Skeletal muscle cell (primary cell): ENCODE measurements at places on chromosomes 4 and X.

- no peak for DNase-seq
Observed at GRCh38 chr4:31375936-31376335, 655.8 kb downstream of the PCDH7 start.

DNA sequence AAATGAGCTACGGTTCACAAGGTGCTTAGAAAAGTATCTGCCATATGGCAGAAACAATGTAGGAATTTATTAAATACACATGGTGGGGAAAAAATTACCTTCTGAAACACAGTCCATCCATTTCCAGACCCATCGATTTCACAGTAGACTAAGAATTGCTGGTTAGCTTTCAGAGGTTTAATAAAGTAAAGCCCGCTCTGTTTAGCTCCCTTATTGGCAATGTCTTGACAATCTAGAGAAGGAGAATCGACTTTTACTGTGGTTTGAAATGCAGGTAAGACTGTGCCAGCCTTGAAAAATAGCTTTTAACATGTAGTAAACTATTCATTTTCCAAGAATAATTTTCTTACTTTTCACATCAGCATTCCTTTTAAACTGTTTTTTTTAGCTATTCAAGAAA, 2.9 kb downstream of the FGG start:
- no peak for DNase-seq

DNA sequence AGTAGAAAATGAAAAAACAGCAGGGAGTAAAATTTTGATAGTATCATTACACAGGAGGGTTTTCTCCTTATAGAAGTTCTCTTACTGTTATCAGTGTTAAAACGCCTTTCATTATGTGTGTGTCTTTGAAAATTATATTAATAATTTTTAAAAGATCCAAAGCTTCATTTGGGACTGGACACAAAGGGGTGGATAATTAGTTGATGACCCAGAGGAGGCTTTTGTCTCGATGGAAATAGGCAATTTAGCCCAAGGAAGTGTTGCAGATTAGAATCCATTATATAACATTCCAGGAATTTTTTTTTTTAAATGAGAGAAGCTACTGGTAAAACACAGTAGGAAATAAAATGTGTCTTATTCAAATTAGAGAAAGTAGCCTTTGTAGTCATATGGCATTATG, 1339.3 kb downstream of the FSTL5 start:
- DNase-seq, result no peak

GRCh38 chr4:169005453-169006099, 4.5 kb downstream of the CBR4 start:
- DNase-seq, result no peak

GRCh38 chr4:125765941-125766340, 451.2 kb downstream of the FAT4 start:
- DNase-seq, result no peak

- DNase-seq, result no peak
Observed at GRCh38 chr4:157994863-157995262, 178.0 kb downstream of the GASK1B start.

GRCh38 chr4:40577588-40578253, 51.9 kb downstream of the RBM47 start:
- no peak for DNase-seq
